Endothelial cell of umbilical vein (primary cell): ENCODE measurements at places on chromosomes 2 and 18.
A peak's percentile ranks its signal among the peaks of the same experiment; 100 is the strongest.

DNA sequence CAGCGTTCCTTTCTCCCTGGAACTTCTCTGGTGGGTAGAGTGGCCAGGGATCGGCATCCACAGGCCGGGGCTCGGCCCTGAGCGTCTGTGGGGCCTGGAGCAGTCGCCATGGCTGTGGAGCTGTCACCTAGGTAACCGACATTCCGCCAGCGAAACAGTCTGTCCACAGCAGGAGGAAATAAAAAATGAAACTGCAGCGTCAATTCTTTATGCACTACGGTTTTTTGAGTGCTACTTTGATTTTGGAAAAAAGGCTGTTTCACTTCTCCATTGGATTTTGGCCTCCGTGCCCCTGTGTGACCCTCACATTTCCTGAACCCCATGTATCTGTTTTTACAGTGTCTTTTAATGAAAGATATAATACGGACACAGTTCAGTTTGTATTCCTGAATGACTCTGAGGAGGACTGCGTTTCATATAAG lies 163.4 kb downstream of the LDLRAD4 start:
- peaks cover 31% of the 10 kb centered on the region for H3K4me1 ChIP-seq
- H3K4me3 ChIP-seq: no peak overlapping the region
- no peaks in the 10 kb centered on the region for H3K27me3 ChIP-seq
- peak overlapping the region; percentile 94 for H3K27ac ChIP-seq

DNA sequence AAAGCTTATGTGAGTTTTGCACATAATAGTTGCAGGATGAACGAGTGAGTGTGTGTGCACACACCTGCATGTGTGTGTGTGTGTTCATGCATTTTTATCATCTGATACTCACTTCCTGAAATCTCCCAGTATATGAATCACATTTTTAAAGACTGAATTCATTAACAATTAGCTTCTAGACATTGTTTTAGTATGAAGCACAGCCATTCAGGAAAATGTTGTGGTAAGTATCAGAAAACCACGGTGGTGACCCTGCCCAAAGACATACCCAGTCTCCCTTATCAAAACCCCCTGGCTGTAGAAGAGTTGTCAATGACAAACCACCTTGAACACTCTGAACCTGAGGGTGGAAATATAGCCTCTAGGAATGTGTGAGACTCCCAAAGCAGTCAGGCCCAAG lies 220.8 kb downstream of the ALK start:
- H3K4me3 ChIP-seq: no peak overlapping the region
- no peaks in the 10 kb centered on the region for H3K27me3 ChIP-seq
- no peak for DNase-seq
- no peak overlapping the region for H3K27ac ChIP-seq
- H3K36me3 ChIP-seq: no peaks in the 10 kb centered on the region

DNA sequence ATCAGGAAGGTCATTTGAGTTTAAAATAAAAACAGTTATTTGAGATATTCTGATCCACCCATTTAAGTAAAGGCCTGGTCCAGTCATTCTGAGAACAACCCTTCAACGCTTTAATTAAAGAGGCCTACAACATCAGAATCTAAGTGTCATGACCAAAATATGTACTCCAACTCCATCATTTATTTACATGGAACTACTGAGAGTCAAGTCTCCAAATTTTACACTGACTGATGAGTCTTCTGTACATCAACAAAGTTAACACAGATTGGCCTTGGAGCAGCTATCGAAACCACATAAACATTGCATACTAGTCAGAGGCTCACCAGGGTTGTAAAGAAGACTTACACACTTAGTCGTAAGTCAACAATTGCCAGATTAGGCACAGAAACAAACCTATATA lies 37.1 kb downstream of the PIEZO2 start:
- H3K27me3 ChIP-seq: no peaks in the 10 kb centered on the region
- no peaks in the 10 kb centered on the region for H3K36me3 ChIP-seq
- H3K27ac ChIP-seq: no peak overlapping the region

GRCh38 chr2:133787207-133787606 lies 218.9 kb upstream of the NCKAP5 start:
- H3K27ac ChIP-seq: no peak overlapping the region
- peaks cover 13% of the 10 kb centered on the region for H3K4me1 ChIP-seq
- no peaks in the 10 kb centered on the region for H3K27me3 ChIP-seq
- no peak overlapping the region for H3K4me3 ChIP-seq

DNA sequence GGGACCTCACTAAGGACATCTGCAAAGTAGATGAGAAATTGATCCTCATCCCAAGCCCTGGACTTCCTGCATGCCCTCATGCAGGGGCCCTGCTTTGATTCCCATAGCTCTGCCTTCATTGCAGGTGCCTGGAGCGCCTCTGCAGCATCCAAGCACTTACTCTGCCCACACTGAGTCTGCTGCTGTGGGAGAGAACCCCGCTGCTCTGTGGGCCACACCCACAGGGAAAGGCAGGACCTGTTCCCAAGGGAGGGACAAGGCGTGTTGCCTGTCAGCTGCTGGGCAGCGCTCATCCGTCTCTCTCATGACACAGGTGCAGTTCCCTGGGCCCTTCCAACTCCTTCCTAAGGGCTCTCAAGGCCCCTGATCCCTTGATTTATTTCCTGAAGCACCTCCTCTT lies 266.8 kb upstream of the SMIM21 start:
- no peak overlapping the region for H3K27ac ChIP-seq
- no peak for DNase-seq
- H3K4me3 ChIP-seq: no peak overlapping the region
- no peaks in the 10 kb centered on the region for H3K36me3 ChIP-seq
- no peaks in the 10 kb centered on the region for H3K27me3 ChIP-seq

DNA sequence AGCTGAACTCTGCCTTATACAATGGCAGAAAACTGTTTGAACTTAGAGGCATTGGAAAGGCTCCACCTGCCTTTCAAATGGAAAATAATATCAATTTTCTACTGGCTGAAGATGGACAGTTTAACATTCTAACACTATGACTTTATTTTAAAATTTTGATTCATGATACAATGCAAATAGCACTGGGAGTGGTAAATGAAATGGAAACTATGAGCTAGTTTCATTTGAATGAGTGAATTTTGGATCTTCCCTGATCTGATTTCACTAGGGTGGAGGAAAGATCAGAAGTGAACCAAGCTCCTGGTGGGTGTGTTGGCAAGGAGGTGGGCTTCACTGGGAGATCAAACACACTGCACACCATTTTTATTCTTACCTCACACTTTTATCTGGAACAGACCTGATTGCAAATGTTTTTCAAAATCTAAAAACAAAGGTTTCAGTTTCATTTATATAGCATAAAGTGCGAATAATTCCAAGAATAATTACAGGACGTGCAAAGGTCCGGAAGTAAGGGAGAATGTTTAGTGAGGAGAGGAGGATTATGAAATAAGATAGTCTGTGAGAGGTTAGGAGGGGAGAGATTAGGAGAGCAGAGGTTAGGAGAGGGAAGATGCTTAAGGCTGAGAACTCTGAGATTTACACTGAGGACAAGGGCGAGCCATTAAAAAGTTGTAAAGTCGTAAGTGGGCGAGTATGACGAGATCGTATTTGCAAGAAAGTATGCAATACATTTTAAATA lies 18.6 kb upstream of the MBP start:
- peaks cover 5% of the 10 kb centered on the region for H3K4me1 ChIP-seq
- no peaks in the 10 kb centered on the region for H3K36me3 ChIP-seq
- H3K27me3 ChIP-seq: no peaks in the 10 kb centered on the region
- no peak for DNase-seq
- H3K4me3 ChIP-seq: no peak overlapping the region

- no peaks in the 10 kb centered on the region for H3K4me1 ChIP-seq
- DNase-seq: no peak
- H3K4me3 ChIP-seq: no peak overlapping the region
- H3K36me3 ChIP-seq: no peaks in the 10 kb centered on the region
- no peak overlapping the region for H3K27ac ChIP-seq
Measured at GRCh38 chr2:197870137-197870536, 65.7 kb downstream of the PLCL1 start.

DNA sequence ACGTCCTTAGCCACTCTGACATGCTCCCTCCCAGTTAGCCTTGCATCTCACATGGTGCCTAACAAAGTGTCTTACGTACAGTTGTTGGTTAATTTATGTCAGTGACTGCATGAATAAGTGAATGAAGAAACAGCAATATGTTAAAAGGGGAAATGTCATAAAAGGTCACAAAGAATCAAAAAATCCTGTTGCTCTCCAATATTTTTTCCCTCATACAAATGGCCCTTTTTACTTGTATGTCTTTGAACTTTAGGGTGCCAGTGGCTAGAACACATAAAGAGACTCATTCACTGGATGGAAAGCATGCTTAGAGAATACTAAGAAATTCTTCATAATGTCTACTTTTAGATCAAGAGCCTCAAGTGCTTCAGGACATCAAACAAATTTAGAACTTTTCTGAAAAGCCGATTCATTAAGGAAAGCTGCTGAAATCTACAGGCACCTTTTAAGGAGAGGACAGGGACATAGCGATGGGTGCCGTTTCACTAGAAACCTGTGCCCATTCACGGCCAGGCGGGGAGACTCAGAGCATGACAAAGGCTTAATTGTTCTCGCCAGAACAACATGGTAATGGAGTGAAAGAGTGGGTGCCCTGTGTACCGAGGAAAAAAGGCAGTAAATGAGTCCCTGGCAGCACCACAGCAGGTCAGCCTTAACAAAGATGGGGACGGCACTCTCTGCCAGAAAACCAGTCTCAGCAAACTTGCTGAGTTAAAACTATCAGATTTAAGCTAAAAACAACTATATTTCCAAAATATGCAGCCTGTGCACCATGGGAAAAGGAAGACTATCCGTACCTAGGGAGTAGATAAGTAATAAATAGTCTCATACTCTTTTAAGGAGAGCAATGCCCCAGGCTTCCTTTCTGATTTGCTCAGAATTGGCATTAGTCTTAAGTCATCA lies 71.6 kb upstream of the SPTBN1 start:
- no peak for DNase-seq
- H3K4me3 ChIP-seq: no peak overlapping the region
- H3K4me1 ChIP-seq: peaks cover 9% of the 10 kb centered on the region
- H3K27ac ChIP-seq: no peak overlapping the region
- no peaks in the 10 kb centered on the region for H3K27me3 ChIP-seq

DNA sequence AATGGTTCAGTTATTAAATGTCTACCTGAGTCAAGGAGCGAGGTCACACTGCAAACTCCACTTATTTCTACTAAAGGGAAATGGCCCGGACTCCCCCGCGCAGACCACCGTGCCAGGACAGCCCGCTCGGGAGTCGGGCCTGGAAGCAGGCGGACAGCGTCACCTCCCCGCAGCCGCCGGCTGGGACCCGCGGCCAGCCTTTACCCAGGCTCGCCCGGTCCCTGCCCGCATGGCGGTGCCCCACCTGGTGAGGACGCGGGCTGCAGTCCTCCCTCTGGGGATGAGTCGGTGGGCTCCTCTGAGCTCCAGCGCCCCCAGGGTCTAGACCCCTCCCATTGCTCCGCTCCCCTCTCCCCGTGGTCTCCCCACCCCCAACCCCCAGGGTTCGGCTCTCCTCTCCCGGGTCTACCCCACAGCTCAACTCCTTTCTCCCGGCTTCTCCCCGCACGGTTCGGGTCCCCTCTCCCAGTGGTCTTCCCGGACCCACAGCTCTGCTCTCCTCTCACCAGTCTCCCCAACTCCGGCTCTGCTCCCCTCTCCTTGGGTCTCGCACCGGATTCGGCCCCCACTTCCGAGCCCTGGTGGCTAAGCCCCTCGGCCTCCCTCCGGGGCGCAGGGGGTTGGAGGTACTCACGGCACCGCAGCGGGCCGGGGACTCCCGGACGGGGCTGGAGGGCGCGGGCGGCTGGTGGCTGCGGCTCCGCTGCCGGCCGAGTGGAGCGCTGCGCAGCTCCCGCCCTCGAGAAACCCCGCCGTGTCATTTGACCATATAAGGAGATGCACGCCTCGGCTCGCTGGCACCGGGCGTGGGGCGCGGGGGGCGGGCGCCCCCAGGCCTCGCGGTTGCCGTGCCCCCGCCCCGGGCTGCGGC lies at the start of gene FHL2:
Gene FHL2, minus strand, starts transcription at position 716 of the 871 bp plus-strand sequence. CDS start 12,535 bp downstream, outside the sequence.
- peaks cover 41% of the 10 kb centered on the region for H3K4me1 ChIP-seq
- peak; percentile 77 for DNase-seq
- peak within 1 kb of the TSS; percentile 59 for H3K4me3 ChIP-seq
- no peaks in the 10 kb centered on the region for H3K27me3 ChIP-seq
- H3K27ac ChIP-seq: peak within 1 kb of the TSS; percentile 92

DNA sequence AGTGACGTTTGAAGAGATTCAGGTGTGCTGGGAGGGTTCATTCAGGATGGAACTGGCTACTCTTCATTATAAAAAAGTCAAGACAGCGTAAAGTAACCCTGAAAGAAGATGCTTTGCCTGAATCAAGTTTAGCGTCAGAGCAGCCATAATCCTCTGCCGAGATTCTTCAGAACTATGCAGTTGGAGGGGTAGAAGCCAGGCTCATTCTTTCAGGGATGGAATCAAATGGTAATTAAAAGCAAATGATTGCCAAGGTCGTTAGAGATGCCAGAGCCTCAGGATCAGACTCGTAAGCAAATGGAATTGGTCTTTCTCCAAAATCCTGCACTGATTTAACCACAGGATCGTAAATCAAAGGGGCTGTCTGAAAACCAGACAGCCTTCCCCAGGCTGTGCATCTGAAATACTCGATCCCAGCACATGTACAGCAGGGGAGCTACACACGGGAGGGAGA lies 21.9 kb downstream of the APCDD1 start:
- peaks cover 2% of the 10 kb centered on the region for H3K27me3 ChIP-seq
- no peak overlapping the region for H3K4me3 ChIP-seq
- no peaks in the 10 kb centered on the region for H3K4me1 ChIP-seq
- no peak for DNase-seq
- H3K27ac ChIP-seq: no peak overlapping the region

GRCh38 chr2:220521551-220521950 lies 894.1 kb downstream of the SLC4A3 start:
- DNase-seq: no peak
- no peak overlapping the region for H3K27ac ChIP-seq
- H3K36me3 ChIP-seq: no peaks in the 10 kb centered on the region

DNA sequence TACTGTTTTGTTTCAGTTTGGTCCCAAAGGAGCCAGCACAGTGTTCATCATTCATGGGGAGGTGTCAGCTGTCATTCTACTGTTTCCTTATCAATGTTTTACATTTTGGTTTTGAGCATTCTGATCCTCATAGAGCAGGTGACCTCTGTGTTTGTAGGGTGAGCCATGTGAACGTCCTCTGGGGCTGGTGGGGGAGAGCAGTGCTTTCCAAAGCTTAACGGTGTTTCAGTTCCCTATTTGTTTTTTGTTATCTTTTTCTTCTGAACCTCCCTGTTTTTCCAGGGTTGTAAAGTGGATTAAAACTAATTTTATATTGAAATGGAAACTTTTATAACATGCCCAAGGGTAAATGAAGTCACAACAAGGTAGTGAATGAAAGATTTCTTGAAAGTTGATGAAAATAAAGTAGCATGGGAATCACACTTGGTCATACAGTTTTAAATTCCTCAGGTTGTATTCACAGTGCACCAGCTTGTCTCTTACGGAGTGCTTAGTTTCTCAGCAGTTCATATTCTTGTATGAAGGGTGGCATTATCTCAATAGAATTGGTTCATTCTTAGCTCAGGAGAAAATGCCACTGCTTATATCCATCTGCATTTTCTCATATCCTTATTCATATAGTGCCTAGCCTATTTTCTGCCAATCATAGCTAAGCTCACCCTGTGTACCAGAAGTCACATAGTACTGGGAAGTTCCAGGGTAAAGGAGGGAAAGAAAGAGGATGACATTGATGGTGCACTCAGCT lies 54.5 kb downstream of the MAP4K4 start:
- H3K4me3 ChIP-seq: no peak overlapping the region
- H3K4me1 ChIP-seq: peaks cover 39% of the 10 kb centered on the region
- H3K27ac ChIP-seq: no peak overlapping the region
- H3K27me3 ChIP-seq: no peaks in the 10 kb centered on the region
